ENCODE measurements at places on chromosomes 16 and 17. TPM values are rescaled to one million over a fixed set of nuclear protein-coding genes. Genes with fewer than 3 reads are reported as not detected.

DNA sequence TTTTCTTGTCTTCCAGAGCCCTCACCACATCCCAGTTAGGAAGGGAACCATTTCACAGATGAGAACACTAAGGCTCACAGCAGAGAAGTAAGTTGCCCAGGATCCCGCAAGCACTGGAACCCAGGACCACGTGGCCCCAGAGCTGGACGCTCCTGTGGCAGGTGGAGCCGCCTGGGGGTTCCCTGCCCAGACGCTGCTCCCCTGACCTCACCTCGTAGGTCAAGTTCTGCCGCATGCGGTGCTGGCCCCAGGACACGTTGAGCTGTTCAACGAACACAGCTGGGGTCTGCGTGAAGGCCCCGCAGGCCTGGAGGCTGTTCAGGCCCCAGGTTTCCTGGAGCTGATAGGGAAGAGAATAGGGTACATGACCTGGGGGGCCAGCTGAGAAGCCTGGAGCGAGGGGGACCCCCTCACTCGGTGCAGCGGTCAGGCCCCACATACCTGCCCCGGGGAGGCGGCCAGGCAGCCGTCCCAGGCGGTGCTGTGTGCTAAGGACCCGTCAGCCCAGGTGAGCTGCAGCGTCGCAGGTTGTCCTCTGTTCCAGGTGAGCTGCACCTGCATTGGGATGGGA lies 54.1 kb downstream of the RMI2 start:
- no peak for DNase-seq

DNA sequence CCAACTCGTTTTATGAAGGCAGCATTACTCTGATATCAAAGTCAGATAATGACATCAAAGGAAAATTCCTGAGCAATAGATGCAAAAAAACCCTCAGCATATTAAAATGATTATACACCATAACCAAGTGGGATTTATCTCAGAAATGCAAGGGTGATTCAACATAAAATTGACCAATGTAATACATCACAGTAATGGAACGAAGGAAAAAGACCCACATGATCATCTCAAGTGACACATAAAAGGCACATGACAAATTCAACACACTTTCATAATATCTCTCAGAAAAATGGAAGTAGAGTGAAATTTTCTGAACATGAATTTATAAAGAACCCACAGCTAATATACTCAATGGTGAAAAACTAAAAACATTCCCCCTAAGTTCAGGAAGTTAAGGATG lies 118.8 kb downstream of the ITFG1 start:
- no peak for DNase-seq

GRCh38 chr17:55961386-55961785 lies 191.9 kb upstream of the ANKFN1 start:
- no peak for DNase-seq

SLC5A10 gene
- total RNA-seq, result not detected

DNA sequence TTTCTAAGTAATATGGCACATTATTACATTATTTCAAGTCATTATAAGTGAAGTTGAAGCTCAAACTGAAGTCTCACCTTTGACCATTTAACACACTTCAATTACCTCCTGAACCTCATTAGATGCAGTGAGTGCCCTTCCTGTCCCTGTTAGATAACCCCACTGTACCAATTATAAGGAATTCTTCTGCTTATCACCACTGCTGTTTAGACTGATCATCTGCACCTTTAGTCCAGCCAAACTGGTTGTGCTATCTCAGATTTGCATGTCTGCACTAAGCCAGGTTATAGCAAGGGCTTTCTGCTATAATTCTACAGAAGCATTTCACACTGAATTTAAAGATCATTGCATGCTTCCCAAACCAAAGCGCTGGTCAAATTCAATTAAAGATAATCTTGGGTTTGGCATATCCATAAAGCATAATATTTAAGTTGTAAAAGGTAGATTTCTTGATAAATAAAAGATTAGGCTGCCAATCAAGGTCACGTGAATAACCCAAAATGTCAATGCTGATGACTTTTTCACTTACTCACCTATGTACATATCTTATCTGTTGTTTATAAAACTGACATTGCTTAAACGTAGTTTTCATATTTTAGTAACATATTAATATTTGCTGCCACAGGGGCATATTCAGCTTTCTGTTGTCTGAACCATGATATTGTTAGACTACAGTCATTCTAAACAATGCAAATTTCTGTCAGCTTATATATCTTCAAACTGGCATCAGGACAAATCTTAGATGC lies 11.9 kb downstream of the ITFG1 start:
- DNase-seq, result no peak

DNA sequence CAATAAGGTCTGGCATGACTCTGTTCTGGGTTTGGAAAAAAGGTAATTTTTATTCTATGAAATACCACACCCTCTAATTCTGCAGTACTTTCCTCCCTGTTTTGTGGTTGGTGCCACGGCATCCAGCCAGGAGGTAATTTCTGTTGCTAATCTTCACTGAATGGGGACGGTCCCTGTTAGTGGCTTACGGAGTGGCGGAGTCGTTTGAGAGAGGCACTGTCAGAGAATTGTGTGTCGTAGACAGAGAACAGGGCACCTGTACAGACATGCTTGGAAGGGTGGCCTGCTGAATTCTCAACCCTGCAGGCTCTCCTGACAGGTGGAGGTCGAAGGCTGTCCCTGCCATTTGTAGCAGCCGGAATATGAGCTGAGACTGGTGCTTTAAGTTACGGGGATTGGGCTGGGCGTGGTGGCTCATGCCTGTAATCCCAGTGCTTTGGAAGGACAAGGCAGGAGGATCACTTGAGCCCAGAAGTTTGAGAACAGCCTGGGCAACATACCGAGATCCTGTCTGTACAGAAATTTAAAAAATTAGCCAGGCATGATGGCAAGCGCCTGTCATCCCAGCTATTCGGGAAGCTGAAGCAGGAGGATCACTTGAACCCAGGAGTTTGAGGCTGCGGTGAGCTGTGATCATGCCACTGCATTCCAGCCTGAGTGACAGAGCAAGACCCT lies 33.2 kb downstream of the EEF2K start:
- DNase-seq, result no peak

MRPL10 gene
- 45.8 TPM for total RNA-seq

DNA sequence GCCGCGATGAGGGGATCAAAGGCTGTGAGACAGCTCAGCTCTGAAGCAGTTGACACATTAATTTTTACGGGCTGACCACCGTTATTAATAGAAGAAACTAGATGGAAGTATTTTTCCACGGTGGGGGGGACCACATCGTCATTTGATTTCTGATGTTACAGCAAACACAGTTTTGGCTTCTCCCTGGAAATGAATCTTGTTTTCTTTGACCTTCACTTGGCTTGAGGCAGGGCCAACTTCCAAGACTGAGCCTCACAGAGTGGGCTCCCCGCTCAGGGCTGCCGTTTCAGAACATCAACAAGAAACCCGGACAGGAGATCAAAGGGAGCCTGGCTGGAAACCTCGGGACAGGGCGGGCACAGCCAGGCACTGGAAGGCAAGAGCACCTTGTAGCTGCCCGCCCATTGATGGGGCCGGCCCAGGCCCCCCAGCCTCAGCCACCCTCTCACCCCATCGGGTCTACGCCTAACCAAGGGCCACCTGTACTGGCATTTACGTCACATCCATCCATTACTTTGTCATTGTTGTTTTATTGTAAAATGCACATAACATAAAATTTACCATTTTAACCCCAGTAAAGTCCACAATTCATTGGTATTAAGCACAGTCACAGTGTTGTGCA lies 124.6 kb downstream of the C16orf95 start:
- DNase-seq, result no peak

DNA sequence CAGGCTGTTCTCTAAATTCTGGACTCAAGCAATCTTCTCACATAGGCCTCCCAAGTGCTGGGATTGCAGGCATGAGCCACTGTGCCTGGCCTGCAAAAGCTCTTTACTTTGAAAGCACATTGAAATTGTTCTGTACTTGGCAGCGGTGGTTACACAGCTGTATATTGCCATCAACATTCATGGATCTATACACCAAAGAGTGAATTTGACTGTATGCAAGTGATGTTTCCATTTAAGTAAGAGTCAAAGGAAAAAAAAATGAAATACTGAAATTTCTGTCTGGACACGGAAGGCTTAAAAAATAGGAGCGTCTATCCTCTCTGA lies 450.6 kb upstream of the PSMD7 start:
- DNase-seq, result no peak

- no peak for DNase-seq
Observed at GRCh38 chr17:4854111-4854681, 21.1 kb downstream of the MINK1 start.

PITPNM3 gene
- total RNA-seq, result 0.33 TPM

GRCh38 chr16:1090620-1091587 lies 5.1 kb downstream of the C1QTNF8 start:
- peak; percentile 77 for DNase-seq

DNA sequence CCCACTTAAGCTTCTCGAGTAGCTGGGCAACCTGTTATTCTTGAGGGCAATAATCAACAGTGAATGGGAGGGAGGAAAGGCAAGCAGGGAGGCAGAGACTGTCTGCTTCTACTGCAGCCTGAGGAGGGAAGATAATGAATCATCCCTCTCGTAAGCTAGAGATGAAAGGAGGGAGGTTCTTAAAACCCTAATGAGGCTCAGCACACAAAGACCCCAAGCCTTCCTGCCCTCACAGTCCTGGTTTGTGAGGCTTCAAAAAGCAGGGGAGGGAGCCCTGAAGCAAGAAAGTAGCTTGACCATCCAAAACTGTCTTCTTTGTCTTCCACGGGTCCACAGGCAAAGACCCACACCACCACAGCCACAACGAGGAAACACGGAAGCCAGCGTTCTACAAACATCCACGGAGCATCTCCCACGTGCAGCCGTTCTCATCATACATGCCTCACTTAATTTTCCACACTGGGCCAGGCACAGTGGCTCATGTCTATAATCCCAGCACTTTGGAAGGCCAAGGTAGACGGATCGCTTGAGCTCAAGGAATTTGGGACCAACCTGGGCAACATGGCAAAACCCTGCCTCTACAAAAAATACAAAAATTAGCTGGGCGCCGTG lies 1.8 kb downstream of the PIK3R5 start:
- DNase-seq, result no peak

RMI2 gene
- total RNA-seq, result 1.1 TPM

DNA sequence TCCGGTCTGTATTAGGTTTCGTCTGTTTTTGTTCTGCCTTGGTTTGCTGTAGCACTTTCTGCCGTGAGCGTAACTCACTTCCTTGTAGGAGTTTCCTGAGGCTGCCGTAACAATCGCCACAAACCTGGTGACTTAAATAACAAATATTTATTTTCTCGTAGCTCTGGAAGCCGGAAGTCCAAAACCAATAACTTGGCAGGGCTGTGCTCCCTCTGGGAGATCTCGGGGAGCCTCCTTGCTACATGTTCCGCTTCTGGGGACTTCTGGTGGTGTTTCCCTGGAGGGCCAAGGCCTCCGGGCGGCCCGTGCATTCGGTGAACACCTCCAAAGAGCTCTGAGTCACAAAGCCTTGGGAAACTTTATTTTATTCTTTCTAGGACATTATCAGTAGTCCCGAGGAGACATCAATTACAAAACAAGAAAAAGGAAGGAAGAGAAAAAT lies 6.8 kb upstream of the WDR45B start:
- DNase-seq, result no peak

- DNase-seq, result no peak
Observed at GRCh38 chr16:89498839-89499238, 8.5 kb upstream of the ANKRD11 start.

NCOR1 gene
- total RNA-seq, result 60.0 TPM

DNA sequence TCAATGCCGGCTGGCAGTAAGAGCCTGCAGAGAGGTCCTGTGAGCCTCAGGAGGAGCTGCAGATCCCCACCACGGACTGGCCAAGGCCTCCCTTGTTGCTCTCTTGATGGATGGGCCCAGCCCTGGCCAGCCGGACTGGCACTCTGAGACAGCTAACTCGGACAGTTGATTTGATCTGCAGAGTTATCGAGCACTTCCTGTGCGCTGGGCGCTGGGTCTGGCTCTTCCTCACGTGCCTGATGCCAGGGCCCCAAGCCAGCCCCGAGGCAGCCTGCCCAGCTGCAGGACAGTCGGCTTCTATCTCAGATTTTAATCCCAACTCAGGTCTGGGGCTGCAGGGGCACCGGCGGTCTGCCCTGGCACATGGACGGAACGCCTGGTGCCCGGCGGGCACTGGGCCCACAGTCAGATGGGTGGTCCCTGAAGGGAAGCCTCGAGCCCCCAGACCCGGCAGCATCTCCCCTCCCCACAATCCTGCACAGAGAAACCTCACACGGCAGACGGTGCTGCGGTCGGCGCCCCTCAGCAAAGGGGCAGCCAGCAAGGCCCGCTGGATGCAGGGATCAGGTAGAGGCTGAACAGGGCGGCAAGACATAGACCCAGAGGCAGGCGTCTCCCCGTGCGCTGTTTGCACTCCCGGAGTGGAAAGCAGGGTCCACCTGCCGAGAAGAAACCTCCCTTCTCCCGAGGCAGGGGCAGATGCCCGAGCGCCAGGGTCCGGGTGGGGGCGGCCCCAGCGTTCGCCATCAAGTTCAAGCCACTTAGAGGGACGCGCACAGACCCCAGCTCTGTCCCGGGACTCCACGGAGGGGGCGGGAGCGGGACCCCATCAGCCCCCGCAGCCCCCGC lies 34.0 kb downstream of the TIMM22 start:
- DNase-seq, result no peak
